ENCODE measurements at places on chromosomes 1 and 21. TPM values are rescaled to one million over a fixed set of nuclear protein-coding genes. Genes with fewer than 3 reads are reported as not detected.

GRCh38 chr1:11434501-11434900, 44.5 kb upstream of the DISP3 start:
- DNase-seq, result no peak

DNA sequence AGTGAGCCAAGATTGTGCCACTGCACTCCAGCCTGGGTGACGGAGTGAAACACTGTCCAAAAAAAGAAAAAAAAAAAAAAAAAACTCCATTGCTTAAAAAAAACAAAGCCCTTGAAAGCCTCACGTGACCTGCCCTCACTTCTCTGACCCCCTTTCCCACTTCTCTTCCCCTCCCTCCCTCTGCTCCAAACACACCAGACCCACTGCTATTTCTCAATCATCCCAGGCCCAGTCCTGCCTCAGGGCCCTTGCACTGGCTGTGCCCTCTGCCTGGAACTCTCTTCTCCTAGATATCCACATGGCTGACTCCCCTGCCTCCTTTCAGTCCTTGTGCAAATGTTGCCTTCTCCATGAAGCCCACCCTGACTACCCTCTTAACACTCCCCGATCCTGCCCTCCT, 45.4 kb upstream of the TARDBP start:
- no peak for DNase-seq

DNA sequence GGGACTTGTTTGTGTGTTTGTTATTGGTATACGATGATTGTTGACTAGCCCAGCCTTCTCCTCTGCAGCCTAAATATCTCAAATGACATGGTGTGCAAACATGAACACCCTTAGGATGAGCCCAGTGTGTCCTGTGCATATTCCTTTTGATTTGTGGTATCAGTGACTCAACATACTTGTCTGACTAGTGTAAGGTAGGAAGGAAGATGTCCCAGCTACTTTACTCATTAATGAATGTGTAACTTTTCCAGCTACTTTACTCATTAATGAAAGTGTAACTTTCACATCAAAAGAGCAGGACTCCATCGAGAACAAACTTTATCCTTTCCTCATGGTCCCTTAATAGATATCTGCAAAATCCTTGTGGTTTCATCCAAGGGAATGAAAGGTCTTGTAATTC, 2.7 kb upstream of the ZNF692 start:
- DNase-seq, result no peak

DNA sequence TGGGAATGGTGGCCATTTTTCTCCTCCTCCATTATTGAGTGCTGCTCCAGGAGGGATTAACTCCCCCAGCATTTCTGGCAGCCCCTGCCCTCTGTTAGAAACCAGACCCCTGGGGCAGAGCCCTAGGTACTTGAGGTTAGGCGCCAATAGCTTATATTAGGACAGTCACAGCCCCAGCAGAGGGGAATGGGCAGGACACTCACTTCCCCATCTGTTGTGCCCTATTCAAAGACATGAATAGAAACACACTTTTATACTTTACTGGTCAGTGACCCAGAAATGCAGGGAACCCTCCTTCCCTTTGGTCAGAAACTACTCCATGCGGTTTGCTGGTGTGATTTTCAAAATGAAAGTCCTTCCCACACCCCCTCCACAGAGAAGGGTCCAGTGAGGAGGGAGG, 267.7 kb downstream of the PTBP2 start:
- no peak for DNase-seq

Gene PLA2G2F
- 0.03 TPM for polyA plus RNA-seq

Gene SYTL1
- polyA plus RNA-seq, result 0.14 TPM

Gene ITLN1
- polyA plus RNA-seq, result 1.8 TPM

Gene WNT4
- 1.7 TPM for polyA plus RNA-seq

Gene NTRK1
- polyA plus RNA-seq, result 0.07 TPM

Data from psoas muscle (tissue), 8 donors.